ENCODE measurements at places on chromosomes 6 and 20. TPM values are rescaled to one million over a fixed set of nuclear protein-coding genes. Genes with fewer than 3 reads are reported as not detected.

Gene EGFL8
- 11.3 TPM for total RNA-seq

Gene ULBP3
- 1.5 TPM for total RNA-seq

Gene PRDM13
- not detected for total RNA-seq

Gene CST2
- total RNA-seq = not detected

Gene BTNL2
- total RNA-seq = not detected

Gene APCDD1L
- not detected for total RNA-seq

Gene THEMIS
- 93.2 TPM for total RNA-seq

Gene WFDC10B
- total RNA-seq = not detected

Measured in naive thymus-derived CD4-positive, alpha-beta T cell (primary cell).